Central memory CD8-positive, alpha-beta T cell (primary cell): ENCODE measurements at places on chromosomes 6 and 20.

- DNase-seq: no peak
These were observed 51.9 kb downstream of the SYNE1 start for GRCh38 chr6:152585236-152585635.

DNA sequence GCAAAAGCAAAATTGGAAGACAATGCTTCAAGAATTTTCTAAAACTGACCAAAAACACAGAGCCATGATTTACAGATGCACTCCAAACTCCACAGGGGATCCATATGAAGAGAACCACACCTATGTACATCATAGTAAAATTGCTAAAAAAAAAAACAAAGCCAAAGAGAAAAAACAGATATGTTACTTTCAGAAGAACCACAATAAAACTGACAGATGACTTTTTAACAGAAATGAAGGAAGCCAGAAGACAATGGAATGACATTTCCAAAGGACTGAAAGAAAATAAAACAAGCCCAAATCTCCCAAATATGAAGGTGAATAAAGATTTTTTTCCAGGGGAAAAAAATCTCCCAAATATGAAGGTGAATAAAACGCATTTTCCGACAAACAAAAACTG lies 17.5 kb downstream of the TRERF1 start:
- DNase-seq: no peak

DNA sequence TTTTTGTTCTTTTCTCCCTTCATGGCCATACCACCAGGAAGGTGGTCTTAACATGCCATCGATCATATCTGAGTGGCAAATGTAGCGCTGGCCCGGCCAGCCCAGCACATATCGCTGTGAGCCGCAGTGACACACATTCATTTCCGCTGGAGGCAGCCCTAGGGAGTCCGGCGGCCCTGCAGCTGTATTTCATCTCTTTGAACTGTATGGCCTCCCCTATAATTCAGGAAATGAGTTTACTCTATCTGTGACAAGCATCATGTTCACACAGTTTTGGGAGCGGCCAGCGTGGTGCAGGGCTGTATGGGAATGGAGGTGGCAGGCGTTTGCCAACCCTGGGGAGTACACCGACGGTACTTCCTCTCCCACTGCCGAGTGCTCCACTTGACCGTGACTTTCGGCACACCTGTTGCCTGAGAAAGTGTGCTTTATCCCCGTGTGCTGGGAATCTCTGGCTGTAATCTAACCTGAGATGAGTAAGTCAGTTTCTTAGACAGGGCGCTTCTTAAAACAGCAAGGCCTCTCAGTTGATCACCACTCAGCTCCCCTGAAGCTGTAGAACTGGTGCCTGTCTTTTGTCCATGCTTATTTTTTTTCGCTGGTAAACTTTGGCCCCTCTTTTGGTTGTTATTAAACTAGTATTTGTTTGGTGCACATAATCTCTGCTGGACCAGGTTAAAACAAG lies 257.1 kb upstream of the TAB2 start:
- DNase-seq: no peak

- no peak for DNase-seq
These were observed 64.5 kb downstream of the STX11 start for GRCh38 chr6:144214622-144215401.

DNA sequence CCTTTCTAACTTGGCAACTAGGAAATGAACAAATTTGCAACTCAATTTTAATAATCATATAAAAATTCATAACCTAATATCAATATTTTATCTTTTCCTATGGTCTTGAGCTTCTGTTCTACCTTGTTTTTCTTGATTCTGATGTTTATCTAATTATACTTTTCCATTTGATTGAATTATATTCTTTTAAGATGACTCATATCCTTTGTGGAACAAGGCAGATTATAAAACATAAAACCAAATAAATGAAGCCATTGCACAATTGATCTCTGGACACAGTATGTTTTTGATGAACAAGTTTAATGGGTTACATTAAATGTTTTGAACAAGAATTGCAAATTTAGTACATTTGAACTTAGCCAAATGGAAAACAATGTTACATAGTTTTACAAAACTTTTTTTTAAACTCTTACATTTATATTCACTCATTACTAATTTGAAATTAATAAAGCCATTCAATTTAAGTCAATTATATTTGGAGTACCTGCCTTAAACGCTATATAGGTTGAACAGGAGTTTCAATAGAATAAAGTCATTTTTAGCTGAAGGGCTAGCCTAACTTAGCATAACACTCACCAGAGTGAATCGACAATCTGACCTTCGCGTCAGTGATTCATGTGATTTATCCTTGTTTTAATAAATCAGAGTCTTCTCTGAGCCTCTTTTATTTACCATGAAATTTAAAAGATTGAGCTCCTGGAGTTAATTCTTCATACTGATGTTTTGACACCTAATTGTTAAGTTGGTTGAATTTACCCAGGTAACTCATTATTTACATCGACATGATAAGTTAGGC lies 3.8 kb downstream of the NCOA7 start:
- no peak for DNase-seq
